Stimulated activated CD8-positive, alpha-beta memory T cell treated with anti-CD3 and anti-CD28 coated beads, Interleukin-2, amount 100 ng/mL, for 1 hour (primary cell): ENCODE measurements at places on chromosomes 5 and 9.
A peak's percentile ranks its signal among the peaks of the same experiment; 100 is the strongest.

DNA sequence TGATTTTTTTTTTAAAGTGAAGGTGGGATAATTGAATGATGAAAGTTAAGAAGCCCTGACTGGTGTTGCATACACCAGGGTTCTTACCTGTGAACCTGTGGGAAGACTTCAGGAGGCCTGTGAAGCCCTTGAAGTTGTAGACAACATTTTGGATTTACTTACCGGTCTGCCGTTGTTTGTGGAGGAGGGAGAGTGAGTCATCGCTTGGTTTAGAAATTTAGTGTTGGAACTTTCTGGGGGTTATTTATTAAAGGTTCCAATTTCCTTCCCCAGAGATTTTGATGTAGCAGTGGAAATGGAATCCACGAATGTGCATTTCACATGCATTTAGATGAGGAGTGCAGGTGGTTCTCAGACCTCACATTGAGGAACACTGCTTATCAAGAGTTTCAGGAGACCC, 49.6 kb downstream of the ARHGAP26 start:
- DNase-seq: no peak

GRCh38 chr5:1750469-1750868, 49.2 kb downstream of the MRPL36 start:
- no peak for DNase-seq

DNA sequence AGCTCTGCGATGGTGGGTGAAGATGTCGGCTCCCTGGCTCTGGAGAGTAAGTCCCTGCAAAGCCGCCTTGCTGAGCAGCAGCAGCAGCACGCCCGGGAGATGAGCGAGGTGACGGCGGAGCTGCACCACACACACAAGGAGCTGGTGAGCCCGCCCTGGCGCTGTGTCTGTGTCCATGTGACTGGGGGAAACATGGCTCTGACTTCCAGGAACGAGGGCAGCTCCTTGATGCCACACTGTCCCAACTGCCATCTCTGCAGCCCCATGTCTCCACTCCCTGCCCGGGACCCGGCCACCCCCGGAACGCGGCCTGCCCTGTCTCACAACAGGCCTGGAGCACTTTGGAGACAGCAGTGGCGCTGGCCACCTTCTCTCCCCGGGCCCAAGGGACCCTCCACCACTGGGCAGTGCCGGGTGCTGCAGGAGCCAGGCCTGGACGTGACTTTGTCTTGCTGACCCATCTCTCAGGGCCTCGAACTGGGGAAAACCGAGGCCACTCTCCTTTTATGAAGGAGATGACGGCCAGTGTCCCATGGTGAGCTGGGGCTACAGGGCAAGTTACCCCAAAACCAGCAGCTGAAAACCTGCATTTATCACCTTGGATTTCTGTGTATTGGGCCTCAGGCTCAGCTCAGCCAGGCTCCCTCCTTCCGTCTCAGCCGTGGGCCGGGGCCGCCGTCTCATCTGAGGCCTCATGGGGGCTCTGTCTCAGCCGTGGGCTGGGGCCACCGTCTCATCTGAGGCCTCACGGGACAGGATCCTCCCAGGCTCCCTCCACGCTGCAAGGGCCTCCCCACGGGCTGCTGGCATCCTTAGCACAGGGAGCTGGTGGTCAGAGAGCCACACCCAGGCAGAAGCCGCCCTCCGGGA, 28.6 kb downstream of the CEP72 start:
- DNase-seq: no peak

DNA sequence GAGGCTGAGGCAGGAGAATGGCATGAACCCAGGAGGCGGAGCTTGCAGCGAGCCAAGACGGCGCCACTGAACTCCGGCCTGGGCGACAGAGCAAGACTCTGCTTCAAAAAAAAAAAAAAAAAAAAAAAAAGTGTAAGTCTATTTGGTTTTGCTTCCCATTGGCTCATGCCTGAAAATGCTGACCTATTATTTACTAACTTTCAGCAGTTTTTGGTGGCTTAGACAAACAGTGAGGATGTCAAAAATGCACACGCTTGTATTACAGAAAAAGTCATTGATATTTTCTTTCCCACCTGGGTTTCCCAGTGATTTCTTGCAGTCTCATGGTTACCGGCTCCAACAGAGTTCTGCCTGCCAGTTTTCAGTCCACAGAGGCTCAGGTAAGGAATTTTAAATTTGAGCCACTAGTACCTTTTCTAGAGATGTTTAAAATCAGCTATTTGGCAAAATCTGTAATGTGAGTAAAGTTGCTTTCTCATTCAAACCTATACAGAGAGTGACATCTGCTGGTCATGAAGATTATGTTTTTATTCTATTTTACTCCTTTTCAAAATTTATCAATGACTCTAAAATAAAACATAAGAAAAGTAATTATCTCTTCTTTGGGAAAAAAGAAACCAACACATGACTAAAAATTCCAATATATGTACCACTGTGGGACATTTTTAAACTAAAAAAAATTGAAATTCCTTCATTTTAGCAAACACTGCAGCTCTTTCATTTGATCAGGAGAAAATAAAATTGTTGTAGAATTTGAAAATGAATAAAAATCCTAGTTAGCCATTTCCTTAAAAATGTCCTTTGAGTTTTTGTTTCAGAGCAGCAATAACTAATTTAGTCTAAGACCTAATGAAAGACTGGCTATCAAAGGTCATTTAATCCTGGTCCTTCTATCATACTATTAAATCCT, 8.8 kb downstream of the FAM200C start:
- DNase-seq: no peak

GRCh38 chr9:30065888-30066287, 2318.6 kb upstream of the ACO1 start:
- no peak for DNase-seq

- DNase-seq: peak; percentile 10
Observed at GRCh38 chr5:171907725-171908343, 98.6 kb downstream of the FBXW11 start.

DNA sequence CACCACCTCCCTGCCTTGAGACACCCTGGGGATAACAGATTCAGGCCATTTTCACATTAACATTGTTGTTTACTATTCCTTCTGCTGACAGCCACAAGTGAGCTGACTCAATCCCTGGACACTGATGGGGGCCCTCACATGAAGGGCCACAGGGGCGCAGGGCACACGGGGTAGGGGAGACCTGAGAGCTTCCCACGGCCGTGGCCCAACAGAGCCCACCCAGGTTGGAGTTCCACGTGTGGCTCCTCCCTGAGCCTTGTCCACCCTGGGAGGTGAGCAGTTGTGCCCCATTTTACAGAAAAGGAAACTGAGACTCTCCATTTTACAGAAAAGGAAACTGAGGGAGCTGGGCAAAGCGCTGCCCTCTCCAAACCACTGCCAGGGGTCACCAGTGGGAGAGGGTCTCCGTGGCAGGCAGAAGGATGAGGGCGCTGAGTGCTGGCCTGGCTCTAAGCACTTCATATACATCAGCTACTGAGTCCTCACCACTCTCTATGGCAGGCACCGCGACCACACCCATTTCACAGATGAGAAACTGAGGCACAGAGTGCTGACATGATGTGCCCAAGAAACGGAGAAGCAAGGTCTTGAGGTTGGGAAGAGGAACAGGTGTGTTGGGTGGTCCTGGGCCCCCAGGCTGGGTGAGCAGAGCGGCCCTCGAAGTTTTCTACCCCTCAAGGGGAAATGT, 2.3 kb downstream of the NINJ1 start:
- no peak for DNase-seq

- DNase-seq: no peak
Observed at GRCh38 chr9:12318732-12319685, 374.2 kb upstream of the TYRP1 start.

DNA sequence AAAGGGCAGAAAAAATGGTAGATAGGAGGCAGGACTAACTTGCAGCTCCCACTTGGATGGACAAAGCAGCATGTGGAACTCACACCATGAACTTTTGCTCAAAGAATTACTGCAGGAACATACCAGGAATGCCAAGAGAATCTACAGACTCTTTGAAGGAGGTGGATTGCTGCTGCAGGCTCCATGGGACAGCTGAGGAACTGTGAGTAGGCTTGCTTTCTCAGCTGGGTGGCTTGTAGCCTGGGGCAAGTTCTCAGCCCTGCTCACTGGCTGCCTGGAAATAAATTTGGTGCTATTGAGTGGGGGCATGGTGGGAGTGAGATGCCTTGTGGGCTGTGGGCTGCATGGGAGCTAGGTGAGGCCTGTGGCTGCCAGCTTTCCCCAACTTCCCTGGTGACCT, 574.5 kb downstream of the PRELID2 start:
- DNase-seq: no peak

DNA sequence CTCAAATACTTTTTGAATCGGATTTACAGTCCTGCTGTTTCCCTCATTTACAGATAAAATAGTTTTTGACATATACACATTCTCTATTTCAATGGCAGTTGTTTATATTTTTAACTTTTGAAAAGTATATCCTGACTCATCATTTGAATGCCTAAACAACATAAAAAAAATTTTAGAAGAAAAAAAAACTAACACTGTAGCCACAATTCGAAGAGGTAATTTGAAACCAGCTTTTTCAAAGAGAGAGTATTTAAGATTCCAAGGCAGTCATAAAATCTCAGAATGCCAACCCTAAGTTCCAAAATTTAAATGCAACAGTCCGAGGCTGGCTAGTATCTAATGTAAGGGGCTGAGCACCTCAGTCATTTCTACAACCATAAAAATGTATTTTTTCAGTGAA, 626.8 kb downstream of the DNAH5 start:
- DNase-seq: no peak

DNA sequence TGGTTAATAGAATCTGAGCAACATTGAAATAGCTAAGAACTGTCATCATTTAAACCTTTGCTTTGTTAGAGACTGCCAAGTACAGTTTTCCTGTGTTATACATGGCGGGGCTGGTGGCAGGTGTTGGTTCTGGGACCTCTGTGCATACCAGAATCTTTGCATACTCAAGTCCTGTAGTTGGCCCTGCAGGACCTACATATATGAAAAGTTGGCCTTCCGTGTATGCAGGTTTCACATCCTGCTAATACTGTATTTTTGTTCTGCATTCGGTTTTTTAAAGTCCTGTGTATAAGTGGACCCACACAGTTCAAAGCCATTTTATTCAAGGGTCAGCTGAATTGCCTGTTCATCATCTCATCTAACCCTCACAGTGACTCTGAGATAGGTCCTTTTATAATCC, 36.4 kb downstream of the LARP1 start:
- no peak for DNase-seq
